ENCODE measurements at places on chromosomes 2 and 18.

DNA sequence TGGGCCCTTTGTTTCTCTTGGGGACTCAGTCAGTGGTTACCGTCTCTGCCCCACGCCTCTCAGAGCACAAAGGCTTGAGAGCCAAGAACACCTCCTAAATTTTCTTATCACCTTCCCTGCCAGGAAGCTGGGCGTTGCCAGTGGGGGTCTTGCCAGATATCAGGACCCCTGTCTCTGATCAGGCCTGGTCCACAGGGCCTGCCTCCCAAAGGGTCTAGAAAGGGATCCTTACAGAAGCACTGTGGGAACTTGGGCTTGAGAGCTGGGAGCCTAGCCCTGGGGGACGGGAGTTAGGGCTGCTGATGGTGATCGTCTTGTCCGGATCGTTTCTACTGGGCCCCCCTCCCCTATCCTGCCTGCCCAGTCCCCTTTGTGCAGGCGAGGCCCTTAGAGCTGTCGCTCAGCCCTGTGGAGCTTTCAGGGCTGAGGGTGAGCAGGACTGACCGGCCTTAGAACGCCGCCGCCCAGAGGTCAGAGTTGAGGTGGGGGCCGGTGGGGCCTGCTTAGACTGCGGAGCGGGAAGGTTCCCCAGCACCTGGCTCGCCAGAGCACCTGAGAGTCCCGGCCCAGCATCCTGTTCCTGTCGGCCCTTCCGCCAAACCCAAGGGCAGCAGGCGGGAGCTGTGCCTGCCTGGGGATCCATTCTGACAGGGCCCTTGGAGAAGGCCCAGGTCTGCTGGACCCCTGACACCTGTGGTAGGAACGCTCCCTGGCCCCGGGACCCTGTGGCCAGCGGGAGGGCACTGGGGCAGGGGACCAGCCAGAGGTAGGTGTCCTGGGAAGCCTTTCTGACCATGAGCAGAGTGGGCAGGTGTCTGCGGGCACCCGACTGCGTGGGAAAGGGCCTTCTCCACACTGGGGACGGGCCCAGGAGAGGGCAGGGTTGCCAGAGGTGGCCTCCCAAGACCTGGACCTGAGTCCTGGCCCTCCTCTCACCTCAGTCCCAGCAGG, 956 bp downstream of the ESPNL start:
- DNase-seq, result peak; percentile 13

DNA sequence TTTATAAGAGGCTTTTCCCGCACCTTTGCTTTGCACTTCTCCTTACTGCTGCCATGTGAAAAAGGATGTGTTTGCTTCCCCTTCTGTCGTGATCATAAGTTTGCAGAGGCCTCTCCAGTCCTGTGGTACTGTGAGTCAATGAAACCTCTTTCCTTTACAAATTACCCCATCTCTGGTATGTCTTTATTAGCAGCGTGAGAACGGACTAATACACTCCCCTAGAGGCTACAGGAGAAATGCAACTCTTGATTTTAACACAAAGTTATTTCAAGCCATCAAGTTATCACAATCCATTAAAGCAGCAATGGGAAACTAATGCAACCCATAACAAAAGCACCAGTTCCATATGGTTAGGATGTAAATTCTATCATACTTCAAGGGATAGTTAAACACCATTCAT, 1378.8 kb upstream of the DDX18 start:
- DNase-seq, result no peak

- DNase-seq, result no peak
These were observed 147.2 kb downstream of the DYSF start for GRCh38 chr2:71600555-71600954.

- DNase-seq, result no peak
These were observed 481.6 kb downstream of the IRS1 start for GRCh38 chr2:226317970-226318369.

- DNase-seq, result no peak
These were observed 281.9 kb downstream of the ZEB2 start for GRCh38 chr2:144237830-144238627.

DNA sequence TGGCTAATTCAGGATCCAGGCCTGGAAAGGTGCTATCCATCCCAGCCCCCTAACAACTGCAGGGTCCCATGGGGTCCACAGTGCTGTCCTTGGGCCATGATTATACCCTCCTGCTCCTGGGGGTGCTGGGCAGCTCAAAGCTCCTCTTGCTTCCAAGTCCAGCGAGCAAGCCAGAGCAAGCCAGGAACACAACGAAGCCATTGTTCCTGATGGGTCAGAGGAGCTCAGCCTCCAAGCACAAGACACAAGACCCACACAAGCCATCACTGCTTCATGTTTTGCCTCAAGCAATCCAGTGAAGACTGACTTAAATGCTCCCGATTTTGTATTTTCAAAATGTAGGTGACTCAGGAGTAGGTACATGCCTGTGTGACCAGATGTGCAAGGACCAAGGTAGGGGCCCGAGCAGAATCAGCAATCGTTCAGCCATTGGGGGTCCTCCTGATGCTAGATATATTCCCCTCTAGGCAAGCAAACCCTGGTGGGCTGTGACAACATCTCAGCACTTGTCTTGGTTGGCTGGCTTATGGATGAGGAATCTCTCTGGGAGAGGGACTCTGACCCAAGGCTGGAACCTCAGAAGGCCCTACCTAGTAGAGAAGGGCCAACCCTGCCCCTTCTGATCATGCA, 90.8 kb downstream of the EPAS1 start:
- DNase-seq, result peak; percentile 6

DNA sequence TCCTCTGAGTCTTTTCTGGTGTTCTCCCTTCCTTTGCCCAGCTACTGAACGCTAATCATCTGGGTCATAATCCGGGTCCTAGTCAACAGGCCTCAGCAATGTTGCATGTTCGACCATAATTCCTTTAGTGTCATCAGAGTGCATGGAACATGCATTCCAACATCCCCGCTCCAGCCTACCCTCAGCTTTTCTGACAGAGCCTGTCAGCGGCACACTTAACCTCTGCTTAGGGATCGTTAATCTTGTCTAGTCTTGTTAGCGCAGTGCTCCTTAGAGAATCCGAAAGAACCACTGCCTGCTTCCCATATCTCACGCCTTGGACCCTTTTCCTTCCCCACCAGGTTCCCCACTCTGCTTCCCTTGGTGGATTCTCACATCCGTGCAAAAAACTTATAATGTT, 767.9 kb upstream of the ID2 start:
- no peak for DNase-seq

DNA sequence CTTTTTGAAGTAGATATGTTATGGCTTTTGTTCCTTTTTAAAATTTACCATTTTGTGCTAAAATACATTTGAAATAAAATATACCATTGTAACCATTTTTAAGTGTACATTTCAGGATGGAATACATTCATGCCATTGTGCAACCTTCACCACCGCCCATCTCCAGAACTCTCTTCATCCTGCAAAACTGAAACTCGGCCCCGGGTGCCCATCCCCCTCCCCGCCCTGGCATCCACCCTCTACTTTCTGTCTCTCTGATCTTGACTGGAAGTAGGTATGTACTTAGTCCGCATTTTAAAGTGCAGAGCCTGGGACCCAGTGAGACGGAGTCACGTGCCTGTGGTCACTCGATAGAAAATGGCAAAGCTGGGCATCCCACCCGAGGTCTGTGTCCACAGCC, 45.6 kb downstream of the DIPK1C start:
- no peak for DNase-seq

DNA sequence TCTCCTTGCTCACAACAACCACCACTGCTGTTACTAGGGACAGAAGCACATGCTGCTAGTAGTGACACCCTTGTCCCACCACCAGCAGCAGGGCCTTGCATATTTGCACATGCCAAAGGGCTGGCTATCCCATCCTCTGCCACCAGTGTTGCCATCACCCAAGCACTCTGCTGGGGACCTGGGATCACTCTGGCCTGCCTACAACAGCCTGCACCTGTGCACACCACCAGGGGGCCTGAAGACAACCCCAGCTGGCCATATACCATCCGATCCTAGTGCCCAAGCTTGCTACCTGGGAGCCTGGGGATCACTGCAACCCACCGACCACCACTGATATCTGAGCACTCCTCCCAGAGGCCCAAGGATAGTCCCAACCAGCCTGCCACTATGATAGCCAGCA, 99.9 kb upstream of the FANCL start:
- DNase-seq, result no peak

GRCh38 chr18:8781671-8782070, 76.3 kb downstream of the MTCL1 start:
- no peak for DNase-seq

DNA sequence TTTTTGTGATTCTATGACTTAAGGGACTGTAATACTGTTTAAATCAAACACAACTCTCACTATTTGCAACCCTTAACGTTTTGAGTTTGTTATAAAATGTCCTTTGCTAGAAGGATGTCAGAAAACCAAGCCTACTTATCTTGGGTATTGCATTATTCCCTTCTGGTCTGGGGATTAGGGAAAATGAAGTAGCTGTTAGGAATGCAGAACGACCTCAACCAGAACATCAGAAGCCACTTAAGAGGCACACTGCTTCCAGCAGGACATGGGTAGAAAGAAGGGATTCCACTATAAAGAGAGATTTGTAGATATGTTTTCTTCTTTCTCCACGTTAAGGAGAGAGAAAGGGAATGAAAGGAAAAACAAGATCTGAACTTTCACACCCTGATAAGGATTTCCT, 101.2 kb downstream of the SETBP1 start:
- DNase-seq, result no peak

DNA sequence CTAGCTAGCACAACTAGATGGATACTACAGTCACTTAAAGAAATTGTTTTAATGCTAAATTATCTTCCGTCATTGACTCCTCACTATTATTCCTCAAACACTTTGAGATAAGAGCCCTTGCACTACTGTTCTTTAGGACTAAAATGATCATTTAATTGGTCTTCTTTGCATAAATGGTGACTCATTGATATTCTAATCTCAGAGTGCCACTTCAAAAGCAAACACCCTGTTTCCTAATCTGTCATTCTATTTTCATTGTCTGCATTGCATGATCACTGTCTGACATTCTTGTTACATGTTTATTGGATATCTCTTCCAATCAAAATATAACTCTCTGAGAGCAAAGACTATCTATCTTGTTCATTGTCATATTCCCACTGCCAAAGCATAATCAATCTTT, 313.9 kb downstream of the EXOC6B start:
- DNase-seq, result no peak

DNA sequence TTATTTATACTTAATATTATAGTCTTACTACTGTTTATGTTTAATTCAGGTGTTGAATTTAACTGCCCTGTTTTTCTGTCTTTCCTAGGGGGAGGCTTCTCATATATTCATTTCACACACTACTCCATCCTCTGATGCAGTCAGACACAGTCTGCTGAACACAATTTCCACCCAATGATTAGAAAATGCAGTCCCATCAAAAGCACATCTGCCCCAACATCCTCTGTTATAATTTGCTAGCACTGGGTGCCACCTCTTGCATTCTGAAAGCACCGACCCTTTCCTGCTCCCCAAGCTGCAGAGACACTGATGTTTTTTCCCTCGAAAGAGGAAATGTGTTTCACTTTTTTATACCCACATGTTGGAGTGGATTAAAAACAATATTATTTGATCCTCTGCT, 474.7 kb downstream of the PID1 start:
- DNase-seq, result no peak

DNA sequence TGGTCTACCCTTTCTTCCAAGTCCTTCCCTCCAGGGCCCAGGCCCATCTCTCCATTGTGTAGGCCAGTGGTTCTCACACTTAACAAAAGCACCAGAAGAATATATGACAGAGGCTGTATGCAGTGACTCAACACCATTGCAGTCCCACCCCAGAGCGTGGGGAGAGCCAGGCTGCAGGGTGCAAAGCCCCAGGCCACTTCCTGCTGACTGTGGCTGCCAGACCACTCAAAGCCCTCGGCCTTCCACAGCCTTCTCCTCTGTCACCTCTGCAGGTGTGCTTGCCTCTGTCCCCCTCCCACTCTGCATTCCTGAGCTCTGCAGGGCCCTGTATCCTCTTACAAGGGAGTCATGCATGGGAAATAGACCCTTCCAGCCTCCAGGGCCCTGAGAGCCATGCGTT, 40.4 kb upstream of the ARHGEF4 start:
- DNase-seq, result no peak
